Natural killer cell treated with Interleukin-12 subunit alpha and Interleukin-12 subunit beta and Interleukin-15 and Interleukin-18, amount 100 ng/mL, for 72 hours (primary cell): ENCODE measurements at places on chromosomes 1 and 21. TPM values are rescaled to one million over a fixed set of nuclear protein-coding genes. Genes with fewer than 3 reads are reported as not detected.

The OPTC gene
- total RNA-seq: not detected

The LRRC38 gene
- not detected for total RNA-seq

The AUNIP gene
- total RNA-seq: 4.2 TPM

The GPR37L1 gene
- not detected for total RNA-seq

The LRRC53 gene
- total RNA-seq: not detected

The SH3D21 gene
- total RNA-seq: 18.6 TPM

The CFHR2 gene
- total RNA-seq: not detected

The ALPL gene
- not detected for total RNA-seq

The RPTN gene
- not detected for total RNA-seq

The UBR4 gene
- 209 TPM for total RNA-seq

The TP73 gene
- 5.7 TPM for total RNA-seq

The SPRR5 gene
- total RNA-seq: not detected

GRCh38 chr1:72111662-72112061 lies 170.7 kb downstream of the NEGR1 start:
- DNase-seq: no peak

DNA sequence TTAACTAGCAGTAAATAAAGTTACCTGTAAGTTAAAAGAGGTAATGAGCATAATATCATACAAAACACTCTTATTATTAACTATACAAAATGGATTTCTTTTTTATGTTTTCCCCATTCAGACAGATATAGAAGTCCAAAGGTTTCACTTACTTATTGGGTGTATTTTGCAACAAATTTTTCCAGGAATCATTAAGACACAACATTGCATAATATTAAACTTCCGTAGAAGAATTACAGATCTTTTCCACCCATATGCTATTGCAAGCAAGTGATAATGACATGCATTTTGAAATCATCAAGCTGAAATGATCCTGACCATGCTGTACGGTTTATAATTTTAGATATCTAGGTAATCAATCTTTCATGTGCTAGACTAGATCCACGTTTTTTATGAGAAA lies 957.0 kb downstream of the NCAM2 start:
- DNase-seq: no peak

DNA sequence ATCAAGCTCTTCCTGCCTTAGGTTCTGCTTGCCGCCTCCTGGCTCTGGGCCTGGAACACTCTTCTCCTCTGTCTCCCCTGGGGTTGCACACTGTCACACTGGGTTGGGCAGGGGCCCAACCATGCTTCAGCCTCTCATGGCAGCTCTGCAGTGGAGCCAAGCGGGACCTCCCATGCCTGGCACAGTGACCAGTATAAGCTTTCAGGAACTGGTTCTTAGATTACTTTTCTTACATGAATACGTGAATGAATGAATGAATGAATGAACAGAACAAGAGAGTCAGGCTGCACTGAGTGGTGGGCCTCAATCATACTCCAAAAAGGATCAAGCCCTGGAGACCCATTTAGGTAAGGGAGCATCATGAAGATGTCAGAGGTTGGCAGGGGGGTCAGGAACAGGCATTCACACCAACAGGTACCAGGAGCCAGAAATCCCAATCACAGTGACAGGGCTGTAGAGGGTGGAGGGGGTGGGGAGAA lies 30.8 kb upstream of the TMEM125 start:
- no peak for DNase-seq

GRCh38 chr1:61606448-61607312 lies 118.3 kb downstream of the TM2D1 start:
- DNase-seq: no peak

- no peak for DNase-seq
These were observed 25.9 kb downstream of the C2CD2 start for GRCh38 chr21:41927727-41928409.

DNA sequence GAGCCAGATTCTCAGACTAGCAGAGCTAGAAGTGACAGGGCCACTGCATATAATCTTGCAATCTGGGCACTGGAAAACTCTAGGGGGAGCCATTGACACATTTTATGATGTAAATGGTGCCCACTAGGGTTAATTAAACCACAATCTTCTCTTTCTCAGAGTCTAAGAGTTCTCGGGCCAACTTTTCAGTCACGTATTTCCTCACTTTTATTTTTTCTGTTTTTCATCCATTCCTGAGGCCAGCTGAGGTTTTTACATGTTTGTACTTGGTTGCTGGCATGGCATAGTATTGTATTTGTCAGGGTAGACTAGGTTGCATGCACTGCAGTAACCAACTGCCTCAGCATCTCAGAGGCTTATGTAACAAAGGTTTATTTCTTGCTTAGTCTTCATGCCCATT lies 138.2 kb downstream of the ZNF326 start:
- DNase-seq: no peak

- no peak for DNase-seq
These were observed 652.9 kb downstream of the PLA2G4A start for GRCh38 chr1:187481581-187482148.

GRCh38 chr1:51744506-51745303 lies 127.8 kb downstream of the OSBPL9 start:
- DNase-seq: no peak

DNA sequence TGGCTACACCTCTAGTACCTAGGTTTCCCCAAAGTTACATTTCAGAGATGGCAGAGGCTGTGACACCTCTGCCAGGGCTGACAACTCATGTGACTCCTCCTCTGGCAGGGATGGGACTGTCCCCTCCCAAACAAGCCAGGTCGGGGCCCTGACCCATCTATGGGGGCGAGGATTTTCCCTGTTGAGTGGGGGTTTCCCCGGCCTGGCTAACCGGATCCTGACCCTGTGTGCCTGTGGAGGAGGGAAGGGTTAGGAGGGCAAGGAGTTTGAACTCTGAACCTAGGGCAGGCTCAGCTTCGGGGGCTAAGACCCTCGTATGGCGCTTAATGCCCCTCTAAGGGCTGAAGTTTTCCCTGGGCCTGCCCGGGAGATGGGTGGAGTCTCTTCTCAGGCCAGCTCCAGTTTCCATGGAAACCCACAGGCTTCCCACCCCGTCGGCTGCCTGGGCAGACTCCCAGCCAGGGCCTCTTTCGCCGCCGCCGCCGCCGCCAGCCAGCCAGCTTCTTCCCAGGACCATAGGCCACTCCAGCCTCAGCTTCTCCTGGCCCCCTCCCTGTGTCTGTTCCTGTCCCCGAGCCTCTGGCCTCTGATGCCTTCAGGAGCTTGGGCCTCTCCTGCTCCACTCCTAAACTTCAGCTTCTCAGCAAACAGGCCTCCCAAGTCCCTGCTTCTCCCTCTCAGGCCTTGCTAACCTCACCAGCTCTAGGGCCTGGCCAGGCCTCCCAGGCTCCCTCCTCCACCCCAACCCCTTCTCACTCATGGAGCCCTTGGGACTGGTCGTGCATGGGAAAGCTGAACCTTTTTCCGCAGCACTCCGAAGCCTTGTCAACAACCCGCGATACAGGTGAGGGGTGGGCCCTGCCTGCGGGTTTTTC lies at the start of gene BTBD19:
BTBD19 (plus strand) TSS at position 461 of the 875 bp plus-strand sequence; CDS start at position 759, 298 bp downstream.
- peak; percentile 71 for DNase-seq

GRCh38 chr21:41280115-41280919 lies 36.3 kb upstream of the FAM3B start:
- DNase-seq: no peak

GRCh38 chr1:54124472-54124871 lies 28.3 kb downstream of the CDCP2 start:
- DNase-seq: no peak

DNA sequence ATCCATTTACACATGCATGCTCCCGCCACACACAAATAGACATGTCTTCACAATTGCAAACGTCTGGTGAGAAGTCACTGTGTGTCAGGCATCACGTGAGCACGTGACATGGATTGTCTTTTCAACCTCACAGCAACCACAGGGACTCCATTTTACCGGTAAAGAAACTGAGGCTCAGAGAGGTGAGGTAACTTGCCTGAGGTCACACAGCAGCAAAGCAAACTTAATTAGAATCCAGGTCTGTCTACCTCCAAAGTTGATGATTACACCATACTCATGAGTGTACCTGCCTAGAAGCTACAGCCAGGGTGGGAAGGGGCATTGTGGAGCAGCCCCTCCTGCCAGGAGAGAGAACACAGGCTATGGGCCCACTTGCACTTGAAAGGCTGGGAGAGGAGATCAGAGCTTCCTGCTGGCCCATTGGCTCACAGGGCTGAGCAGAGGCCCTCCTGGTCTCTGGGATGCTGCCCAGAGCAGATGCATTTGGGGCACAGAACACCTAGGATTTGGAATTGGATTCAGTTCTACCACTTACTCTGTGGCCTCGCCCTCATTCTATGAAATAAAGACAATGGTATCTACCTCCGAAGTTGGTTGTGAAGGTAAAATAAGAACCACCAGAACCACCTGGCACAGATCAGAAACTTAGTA lies 44.4 kb upstream of the SELENON start:
- no peak for DNase-seq

DNA sequence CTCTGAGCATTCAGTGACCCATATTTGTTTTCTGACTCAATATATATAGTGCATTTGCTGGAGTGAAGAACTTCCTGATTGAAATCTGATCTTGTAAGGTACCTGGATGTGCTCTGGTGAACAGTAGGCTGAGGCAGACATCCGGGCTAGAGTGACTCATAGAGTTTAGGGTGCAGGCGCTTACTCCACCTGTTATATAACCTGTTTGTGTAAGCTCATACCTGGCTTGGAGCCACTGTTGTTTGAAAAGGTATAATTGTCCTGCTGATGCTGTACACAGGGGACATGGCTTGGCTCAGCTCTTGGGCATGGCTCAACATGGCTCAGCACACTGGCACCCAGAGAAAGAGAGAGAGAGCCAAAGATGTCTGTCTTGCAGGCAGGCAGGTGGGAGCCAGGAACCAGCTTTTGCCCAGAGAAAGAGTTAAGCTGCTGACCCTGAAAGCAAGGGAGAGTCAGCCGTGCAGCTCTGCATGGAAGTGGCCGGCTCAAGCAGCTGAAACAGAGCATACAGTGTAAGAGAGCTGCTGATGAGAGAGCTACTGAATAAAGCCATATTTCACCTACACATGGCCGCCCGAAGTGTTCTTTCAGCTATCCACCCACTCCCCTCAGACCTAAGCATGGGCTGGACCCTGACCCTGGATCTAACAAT lies 43.2 kb downstream of the GJA5 start:
- no peak for DNase-seq

DNA sequence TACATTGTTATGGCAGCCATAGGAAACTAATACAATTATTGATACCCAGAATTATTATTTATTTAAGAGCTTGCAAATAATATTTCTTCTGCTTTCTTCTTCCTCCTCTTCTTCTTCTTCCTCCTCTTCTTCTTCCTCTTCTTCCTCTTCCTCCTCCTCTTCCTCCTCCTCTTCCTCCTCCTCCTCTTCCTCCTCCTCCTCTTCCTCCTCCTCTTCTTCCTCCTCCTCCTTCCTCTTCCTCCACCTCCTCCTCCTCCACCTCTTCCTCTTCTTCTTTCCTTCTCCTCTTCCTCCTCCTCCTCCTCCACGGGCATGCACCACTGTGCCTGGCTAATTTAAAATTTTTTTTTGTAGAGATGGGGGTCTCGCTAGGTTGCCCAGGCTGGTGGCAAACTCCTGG lies 95.6 kb upstream of the BCAR3 start:
- DNase-seq: no peak

GRCh38 chr1:180981596-180982387 lies 40.9 kb downstream of the STX6 start:
- peak; percentile 67 for DNase-seq

DNA sequence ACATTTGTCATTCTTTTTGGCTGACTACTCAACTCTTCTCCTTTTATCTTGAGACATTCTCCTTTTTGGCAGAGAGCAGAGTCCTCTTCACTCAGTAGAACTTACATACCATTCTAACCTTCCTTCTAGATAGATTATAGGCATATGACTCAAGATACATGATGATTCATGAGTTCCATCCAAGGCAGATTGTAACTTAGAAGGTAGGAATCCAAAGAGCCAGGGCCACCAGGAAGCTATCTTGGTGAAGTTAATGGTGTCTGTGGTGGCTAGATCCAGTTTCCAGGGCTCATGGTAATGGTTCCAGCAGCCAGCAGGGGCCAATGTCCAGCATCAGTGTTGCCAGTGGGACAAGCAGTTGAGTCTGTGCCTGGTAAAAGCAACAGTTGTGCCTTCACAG lies 76.1 kb upstream of the KIAA0040 start:
- no peak for DNase-seq

- no peak for DNase-seq
These were observed 20.2 kb downstream of the LHX9 start for GRCh38 chr1:197937381-197937780.

GRCh38 chr1:21027805-21028204 lies 148.9 kb downstream of the EIF4G3 start:
- no peak for DNase-seq

DNA sequence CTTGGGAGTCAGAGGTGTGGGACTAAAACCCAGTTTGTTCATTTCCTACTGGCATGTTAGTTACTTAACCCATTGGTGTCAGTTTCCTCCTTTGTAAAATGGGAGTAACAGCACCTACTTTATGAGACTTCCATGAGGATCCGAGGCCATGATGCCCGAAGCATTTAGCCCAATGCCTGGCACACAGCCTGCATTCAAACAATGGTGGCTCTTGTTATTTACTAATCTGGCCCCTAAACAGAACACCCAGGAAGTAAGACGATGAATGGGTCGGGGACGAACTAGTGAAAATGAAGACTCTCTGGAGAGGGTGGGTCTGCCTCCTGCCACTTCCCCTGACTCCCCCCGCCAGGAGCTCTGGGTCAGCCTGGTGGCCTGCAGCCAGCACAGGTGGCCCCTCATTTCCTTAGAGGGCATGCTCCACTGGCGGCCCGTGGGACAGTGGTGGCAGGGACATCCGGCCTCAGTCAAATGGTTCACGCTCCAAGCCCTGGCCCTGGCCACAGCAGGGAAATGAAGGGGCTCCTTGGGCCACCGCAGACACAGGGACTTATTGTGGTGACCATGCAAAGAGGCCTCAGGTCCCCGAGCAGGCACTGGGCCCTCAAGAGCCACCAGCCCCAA lies 9.5 kb upstream of the TAS1R2 start:
- DNase-seq: no peak

DNA sequence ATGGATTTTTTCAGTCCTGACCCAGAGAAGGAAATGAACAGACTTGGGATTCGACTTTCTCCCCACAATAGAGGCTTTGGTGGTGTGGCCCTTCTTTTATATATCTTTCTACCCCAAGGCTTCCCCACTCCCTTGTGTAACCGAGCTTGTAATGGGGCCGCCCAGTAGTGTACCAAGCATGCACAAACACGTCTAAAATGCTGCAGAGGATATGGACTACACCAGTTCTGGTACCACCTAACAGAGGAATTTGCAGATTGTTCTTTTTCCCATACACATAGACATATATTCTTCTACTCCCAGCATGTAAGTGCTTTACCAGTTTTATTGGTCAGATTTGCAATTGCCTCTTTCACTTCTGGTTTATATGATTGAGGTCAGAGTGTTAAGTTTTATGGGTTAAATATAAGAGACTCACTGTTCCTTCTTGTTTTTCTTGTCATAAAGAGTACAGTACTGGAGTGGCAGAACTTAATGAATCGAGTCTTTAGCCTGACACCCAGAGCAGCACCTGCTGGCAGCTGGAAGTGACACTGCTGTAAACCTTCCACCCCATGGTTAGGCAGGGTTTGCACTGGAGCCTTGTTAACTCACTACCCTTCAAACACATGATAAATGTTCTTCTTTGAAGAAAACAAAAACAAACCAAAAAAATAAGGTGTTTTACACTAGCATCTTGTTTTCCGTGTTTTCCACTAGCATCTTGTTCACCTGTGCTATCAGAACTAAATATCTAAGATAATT lies 198.6 kb downstream of the PTPRC start:
- no peak for DNase-seq
